Activated naive CD4-positive, alpha-beta T cell (primary cell): ENCODE measurements at places on chromosomes 7 and 10.

DNA sequence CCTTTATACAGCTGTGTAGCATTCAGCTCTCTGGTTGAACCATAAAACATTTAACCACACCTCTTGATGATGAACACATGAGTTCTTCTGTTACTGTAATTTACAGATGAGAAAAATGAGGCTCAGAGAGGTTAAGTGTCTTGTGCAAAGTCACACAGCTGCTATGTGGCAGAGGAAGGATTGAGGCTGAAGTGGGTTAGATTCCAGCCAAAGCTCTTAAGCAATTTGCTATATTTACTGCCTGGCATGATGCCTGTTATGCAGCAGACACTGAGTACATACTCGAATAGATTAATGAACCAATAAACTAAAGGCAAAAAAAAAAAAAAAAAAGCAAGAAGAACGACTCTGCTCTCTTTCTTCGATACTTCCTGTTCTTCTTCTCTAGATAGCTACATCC, 35.7 kb downstream of the GFRA1 start:
- no peak for DNase-seq

- no peak for DNase-seq
These were observed 26.8 kb upstream of the TM9SF3 start for GRCh38 chr10:96613576-96613975.

GRCh38 chr10:38047666-38048065, 37.2 kb downstream of the ZNF33A start:
- DNase-seq = no peak

DNA sequence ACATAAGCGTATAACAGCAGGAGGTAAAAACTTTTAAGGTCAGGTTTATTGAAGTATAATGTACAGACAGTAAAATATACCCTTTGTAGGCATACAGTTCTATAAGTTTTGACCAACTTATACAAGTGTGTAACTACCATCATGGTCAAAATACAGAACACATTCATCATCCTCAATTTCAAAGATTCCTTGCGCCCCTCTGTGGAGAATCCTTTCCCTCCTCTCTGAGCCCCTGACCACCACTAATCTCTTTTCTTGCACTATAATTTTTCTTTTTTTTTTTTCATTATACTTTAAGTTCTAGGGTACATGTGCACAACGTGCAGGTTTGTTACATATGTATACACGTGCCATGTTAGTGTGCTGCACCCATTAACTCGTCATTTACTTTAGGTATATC, 58.1 kb upstream of the CTTNBP2 start:
- DNase-seq = no peak

GRCh38 chr7:41656366-41656765, 46.5 kb downstream of the INHBA start:
- no peak for DNase-seq

DNA sequence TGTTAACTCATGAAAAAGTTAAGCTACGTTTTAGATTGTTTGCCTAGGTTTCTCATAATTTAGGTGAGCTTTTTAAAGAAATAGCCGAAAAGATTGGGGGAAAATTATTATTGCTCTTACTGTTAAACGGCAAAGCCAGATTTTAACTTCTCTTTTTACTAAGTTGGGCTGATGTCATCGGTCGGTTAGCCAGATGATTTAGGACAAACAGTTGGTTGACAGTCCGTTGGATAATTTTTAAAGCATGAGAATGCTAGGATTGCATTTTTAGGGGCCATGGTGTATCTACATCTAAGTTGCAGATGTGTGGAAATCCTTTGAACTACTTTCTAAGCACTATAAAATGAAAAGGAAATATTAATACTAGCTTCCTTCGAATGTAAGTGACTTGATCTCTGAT, 280.9 kb upstream of the AKR1E2 start:
- no peak for DNase-seq

GRCh38 chr10:129033790-129034272, 433.2 kb upstream of the MGMT start:
- no peak for DNase-seq

- no peak for DNase-seq
These were observed 87.2 kb upstream of the A1CF start for GRCh38 chr10:50972591-50972990.

DNA sequence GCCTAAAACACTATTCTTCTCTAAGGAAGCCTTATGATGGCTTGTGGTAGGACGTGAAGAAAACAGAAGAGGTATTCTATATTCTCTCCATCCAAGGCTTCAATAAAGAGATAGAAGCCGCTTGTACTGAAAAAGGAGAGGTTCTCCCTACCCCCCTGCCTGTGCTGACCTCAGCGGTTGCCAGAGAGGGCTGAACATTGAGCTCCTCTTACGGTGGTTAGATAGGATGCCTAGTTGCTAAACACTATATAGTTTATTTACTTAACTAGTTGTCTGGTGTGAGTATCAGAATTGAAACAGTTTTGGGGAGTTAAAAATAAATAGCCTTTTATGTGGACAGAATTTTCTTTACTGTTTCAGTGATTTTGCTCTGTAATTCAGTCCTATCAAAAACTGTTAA, 112.2 kb downstream of the TFPI2 start:
- DNase-seq = no peak

- no peak for DNase-seq
These were observed 9.2 kb downstream of the AGBL3 start for GRCh38 chr7:134995239-134996096.

GRCh38 chr10:123878666-123879303, 12.8 kb downstream of the CPXM2 start:
- DNase-seq = no peak

- DNase-seq = no peak
These were observed 45.2 kb upstream of the SEMA3D start for GRCh38 chr7:85232068-85232467.

GRCh38 chr7:44065431-44066110, at the start of gene PGAM2:
Gene PGAM2, minus strand, starts transcription at chr7:44065567. Its CDS starts 38 bp downstream, at chr7:44065529.
- DNase-seq = no peak

GRCh38 chr7:130292682-130293257, at the start of gene CPA4:
Gene CPA4, plus strand, starts transcription at chr7:130293161. Its CDS starts 20 bp downstream, at chr7:130293181.
- DNase-seq = no peak

- no peak for DNase-seq
These were observed 41.1 kb upstream of the CABCOCO1 start for GRCh38 chr10:61621605-61622051.

DNA sequence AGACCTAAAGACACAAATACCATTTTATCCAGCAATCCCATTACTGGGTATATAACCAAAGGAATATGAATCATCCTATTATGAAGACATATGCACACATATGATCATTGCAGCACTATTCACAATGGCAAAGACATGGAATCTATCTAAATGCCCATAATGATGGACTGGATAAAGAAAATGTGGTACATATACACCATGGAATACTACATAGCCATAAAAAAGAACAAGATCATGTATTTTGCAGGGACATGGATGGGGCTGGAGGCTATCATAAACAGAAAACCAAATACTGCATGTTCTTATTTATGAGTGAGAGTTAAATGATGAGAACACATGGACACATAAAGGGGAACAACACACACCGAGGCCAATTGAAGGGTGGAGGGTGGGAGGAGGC, 3.8 kb downstream of the MACC1 start:
- DNase-seq = no peak

DNA sequence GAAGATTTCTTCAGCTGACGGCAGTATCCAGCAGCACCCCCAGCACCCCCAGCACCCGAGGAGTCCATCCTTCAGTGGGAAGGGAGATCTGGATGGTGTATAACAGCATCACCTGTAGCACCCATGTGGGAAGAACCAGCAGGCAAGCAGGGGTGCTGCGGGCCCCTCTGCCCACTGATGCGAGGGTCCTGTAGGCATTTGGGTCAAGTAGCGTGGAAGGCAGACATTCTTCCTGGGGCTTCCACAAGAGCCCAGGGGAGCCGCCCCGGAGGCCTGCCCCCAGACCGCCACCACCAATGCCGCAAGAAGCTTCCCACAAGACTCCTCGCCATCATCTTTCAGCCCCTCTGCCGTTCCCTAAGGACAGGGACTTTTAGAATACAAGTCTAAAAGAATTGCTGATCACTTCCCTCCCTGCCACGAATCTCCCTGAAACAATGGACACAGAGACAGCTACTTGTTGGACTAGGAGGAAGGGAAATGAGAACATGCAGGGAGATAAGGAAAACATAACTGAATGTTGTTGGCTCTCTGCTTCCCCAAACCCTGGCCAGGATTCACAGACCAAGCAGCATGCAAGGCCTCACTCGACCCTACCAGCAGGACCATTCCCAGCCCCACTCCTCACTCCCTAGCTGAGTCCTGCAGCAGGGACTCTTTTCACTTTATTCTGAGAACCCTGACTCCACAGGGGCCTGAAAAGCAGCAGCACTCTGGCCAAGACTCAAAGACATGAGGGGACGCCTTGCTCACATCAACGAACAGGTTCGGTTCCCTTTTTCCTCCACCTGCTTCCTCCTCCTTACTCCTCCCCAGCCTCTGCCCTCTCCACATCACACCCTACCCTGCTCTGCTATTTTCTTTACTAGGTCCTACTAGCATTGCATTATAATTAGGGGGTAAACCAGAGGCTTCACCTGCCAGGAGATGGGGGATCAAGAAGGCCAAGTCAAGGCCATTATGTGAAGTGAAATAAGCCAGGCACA, 164.5 kb downstream of the HERPUD2 start:
- no peak for DNase-seq

GRCh38 chr7:158282461-158283001, 305.1 kb downstream of the PTPRN2 start:
- DNase-seq = no peak

DNA sequence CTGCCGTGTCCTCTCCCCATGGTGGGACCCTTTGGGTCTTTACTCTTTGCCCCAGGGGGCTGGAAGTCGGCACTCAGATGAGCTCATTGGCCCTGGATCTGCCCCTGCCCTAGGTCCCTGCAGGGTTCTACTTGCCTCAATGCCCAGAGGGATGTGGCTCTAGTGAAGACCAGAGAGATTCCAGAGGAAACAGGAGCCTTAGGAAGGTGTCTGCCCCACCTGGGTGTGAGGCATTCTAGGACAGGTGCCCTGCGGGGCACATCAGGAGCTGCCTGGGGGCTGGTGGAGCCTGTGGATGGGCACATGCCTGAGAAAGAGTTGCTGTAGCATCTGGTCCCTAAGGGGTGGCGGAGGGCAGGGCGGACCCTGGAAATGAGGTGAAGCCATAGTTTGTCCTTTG, 128.6 kb downstream of the ADCY1 start:
- no peak for DNase-seq

GRCh38 chr7:105578496-105578895, 2.8 kb downstream of the EFCAB10 start:
- no peak for DNase-seq

GRCh38 chr7:131288450-131288849, 39.2 kb upstream of the MKLN1 start:
- DNase-seq = no peak

- DNase-seq = no peak
These were observed 94.6 kb upstream of the MACROH2A2 start for GRCh38 chr10:69957886-69958555.

DNA sequence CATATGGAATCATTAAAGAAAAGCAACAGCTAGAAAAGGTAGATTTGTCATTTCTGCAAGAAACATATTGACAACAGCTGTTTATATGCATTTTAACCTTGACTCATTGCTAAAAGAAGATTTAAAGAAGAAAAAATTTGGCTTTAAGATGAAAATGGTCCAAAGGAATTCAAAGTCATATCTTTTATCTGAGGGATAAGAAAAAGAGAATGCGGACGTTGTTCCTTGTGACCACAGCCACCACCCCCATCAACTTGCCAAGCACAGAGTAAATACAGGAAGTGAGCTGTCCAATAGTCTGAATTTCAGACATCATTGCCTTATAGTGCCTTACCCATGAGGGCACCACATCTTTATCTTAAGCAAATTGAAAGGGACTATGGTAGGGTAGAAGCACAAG, 7.3 kb upstream of the CRPPA start:
- no peak for DNase-seq

GRCh38 chr10:112799726-112800510, 150.1 kb upstream of the TCF7L2 start:
- no peak for DNase-seq

GRCh38 chr7:221978-222715, 29.8 kb downstream of the FAM20C start:
- DNase-seq = no peak

DNA sequence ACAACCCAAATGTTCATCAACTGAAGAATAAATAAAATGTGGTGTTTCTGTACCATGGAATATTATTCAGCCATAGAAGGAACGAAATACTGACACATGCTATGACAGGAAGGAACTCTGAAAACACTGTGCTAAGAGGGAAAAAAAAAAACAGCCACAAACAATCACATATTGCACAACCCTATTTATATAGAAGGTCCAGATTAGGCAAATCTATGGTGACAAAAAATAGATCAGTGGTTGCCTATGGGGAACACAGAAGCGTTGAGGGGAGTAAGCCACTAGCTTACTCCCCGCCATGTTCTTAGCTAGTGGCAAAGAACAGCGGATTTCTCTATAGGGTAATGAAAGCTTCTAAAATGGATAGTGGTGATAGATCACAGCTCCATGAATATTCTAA, 198.4 kb downstream of the TPST1 start:
- DNase-seq = no peak

- DNase-seq = no peak
These were observed 212.0 kb downstream of the MAGI2 start for GRCh38 chr7:79241288-79242060.

DNA sequence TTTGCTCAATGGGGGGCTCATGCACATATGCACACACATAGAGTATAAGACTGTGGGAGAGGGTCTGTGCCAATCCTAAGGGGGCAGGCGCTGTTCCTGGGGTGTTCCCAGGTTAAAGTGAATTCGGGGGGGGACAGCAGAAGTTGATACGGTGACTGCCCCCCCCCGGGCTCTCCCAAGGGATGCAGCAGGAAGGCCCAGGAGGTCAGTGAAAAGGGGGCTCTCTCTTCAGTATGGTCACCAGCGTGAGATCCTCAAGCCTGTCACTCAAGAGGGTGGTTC, 32.4 kb downstream of the SPDYE6 start:
- no peak for DNase-seq

DNA sequence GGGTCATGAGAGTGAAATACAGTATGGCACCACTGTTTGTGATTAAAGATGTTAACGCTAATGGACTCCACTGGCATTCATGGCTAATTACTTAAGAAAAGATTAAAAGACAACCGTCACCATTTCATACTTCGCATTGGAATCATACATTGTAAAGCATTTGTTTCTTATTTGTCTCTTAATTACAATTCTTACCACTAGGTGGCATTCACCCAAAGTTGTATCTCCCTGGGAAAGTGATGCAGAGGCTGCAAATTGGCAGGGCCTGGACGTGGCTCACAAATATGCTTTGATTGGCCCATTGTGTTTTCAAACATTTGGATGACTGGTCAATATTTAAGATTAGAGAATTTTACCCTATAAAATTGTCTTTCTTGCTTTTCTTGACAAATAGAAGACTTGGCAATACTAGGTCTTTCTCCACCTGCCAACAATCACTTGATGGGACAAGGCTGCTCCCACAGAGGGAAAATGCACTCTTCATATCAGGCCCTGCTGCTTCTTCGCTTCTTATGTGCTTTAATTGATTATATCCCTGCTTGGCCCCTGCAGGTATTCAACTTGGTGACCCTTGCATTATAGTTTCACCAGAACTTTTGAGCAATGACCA, 72.1 kb upstream of the STARD3NL start:
- no peak for DNase-seq
